ENCODE measurements at places on chromosomes 3 and 15.
A peak's percentile ranks its signal among the peaks of the same experiment; 100 is the strongest.

DNA sequence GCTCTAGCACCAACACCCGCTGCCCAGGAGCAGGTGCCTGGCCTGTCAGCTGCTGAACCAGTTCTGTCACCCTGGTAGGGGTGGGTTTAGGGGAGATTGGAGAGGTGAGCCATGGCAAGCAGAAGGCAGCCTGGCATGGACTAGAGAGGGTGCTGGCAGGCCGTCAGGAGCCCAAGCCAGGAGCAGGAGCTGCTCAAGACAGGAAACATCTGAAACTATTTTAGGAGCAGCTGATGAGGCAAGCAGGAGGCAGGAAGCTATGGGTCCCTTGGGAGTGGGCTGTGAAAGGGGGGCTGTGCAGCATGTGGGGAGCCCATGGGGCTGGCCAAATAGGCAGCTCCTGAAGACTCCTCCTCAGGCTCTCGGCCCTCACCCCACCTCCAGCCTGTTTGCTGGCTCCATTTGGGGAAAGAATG is 2.3 kb downstream of the INKA1 start:
- no peak for DNase-seq

DNA sequence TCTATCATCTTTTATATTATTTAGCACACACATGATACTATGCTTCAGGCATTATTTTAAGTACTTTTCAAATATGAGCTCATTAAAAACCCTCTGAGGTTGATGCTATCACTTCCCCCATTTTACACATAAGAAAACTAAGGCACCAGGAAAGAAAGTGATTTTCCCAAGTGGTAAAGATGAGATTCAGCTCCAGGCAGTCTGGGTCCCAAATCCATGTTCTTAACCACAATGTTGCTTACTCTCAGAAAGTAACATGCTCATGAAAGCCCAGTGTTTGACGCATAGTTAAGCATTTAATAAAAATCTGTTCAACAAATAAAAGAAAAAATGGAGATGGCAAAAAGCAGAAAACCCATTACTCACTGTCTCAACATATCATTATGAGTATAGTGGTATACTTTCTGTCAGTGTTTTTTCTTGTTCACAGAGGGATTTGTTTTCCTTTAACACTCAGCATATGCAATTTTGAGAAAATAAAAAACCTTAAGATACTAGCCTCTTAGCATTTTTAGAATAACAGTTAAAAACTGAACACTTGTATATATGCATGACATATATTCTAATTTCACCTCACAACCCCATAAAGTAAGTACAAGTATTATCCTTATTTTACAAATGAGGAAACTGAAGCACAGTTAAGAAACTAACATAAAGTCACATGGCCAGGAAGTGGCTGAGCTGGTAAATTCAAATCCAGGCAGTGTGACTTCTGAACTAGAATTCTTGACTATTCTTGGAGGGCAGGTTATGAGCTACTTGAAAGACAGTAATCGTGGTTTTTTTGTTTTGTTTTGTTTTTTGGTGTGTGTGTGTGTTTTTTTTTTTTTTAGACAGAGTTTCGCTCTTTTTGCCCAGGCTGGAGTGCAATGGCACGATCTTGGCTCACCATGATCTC is 10.4 kb downstream of the PEAK1 start:
- no peak for DNase-seq

- DNase-seq = no peak
Measured at GRCh38 chr3:115151921-115152320, 4.8 kb upstream of the ZBTB20 start.

- no peak for DNase-seq
Measured at GRCh38 chr15:90489514-90489913, 40.2 kb upstream of the CRTC3 start.

GRCh38 chr3:27281671-27282150 is 87.5 kb downstream of the NEK10 start:
- DNase-seq = no peak

- no peak for DNase-seq
Measured at GRCh38 chr15:33411596-33412540, 101.1 kb downstream of the RYR3 start.

- no peak for DNase-seq
Measured at GRCh38 chr3:66962664-66963063, 35.4 kb upstream of the KBTBD8 start.

DNA sequence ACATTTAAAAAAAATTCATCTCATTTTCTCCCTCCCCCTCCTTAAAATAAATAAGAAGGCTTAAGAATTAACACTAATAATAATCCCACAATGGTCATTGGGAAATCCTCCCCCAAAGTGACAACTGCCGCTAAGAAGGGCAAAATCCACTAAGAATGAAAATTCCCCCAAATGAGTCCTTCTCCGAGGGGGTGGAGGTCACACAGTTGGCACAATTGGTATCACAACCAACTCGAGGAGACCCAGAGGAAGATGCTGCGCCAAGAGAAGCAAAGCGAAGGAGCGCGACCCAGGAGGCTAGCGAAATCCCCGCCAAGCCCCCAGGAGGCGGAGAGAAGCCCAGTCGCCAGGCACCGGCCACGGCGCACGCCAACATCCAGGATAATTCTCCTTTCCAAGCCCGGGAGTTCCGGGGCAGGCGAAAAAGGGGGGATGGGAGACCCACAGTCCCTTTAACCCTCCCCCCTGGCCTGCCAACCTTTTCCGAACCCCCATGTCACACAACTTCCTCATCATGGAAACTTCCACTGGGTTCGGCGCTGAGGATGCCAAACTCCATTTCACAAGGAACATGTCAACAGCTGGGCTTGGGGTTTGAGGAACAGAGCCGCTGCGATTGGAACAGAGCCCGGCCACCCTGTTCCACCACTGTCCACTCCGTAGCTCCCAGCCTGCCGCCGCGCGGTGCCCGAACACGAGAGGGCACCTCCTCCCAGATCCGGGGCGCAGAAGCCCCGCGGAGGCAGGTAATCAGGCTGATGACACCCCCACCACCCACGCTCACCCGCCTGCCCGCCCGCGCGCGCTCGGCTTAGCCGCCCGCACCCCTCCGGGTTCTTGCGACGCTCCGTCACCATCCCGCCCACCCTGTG is 668 bp downstream of the THRB start:
- DNase-seq = no peak

- no peak for DNase-seq
Measured at GRCh38 chr3:186366206-186366605, 4.2 kb upstream of the DGKG start.

DNA sequence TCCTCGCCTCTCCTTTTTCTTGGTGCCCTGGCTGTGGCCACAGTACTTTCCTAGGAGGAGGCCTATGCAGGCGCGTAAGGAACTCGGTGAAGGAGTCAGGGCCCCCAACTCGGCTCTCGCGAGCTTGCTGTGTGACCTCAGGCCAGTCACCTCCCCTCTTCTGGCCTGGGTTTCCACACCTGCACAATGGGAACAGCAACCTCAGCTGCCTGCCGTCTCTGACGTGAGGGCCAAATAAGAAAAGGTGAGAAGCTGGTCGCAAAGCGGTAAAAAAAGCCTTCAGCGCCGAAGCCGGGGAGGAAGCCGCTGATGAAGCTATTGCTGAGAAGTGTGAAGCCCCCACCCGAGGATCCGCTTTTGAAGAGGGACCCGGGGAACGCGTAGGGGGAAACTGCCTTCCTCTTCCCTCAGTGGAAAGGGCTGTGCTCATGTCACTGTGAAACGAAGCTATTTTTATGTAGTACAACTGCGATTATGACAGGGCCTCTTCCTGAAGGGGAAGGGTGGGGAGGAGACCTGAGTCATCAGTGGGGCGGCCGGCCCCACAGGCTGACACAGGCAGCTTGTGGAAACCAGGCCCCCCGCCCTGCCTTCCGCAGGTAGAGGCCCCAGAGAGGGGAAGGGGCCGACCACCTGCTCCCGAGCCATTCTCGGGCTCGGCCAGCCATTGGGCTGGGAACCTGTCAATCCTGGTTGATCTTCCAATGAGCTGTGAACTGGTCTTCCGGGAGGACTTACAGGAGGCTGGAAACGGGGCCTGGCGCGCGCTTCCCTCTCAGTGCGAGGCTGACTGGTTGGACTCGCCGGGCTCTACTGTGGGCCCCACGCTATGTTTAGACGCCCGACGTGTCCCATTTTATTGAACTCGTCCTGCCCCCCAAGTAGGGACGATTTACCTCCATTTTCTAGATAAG is 18.0 kb upstream of the ANKDD1A start:
- peak; percentile 93 for DNase-seq

Measured in stimulated activated CD4-positive, alpha-beta T cell treated with anti-CD3 and anti-CD28 coated beads, Interleukin-2, amount 100 ng/mL, for 48 hours (primary cell).